Transverse colon (tissue), 4 donors: ENCODE measurements at places on chromosomes 6 and 20. TPM values are rescaled to one million over a fixed set of nuclear protein-coding genes. Genes with fewer than 3 reads are reported as not detected.
A peak's percentile ranks its signal among the peaks of the same experiment; 100 is the strongest.

Gene NMBR
- total RNA-seq = not detected

- no peak for DNase-seq
These were observed 34.6 kb downstream of the STK35 start for GRCh38 chr20:2136275-2136674.

Gene CABLES2
- total RNA-seq = 3.7 TPM

DNA sequence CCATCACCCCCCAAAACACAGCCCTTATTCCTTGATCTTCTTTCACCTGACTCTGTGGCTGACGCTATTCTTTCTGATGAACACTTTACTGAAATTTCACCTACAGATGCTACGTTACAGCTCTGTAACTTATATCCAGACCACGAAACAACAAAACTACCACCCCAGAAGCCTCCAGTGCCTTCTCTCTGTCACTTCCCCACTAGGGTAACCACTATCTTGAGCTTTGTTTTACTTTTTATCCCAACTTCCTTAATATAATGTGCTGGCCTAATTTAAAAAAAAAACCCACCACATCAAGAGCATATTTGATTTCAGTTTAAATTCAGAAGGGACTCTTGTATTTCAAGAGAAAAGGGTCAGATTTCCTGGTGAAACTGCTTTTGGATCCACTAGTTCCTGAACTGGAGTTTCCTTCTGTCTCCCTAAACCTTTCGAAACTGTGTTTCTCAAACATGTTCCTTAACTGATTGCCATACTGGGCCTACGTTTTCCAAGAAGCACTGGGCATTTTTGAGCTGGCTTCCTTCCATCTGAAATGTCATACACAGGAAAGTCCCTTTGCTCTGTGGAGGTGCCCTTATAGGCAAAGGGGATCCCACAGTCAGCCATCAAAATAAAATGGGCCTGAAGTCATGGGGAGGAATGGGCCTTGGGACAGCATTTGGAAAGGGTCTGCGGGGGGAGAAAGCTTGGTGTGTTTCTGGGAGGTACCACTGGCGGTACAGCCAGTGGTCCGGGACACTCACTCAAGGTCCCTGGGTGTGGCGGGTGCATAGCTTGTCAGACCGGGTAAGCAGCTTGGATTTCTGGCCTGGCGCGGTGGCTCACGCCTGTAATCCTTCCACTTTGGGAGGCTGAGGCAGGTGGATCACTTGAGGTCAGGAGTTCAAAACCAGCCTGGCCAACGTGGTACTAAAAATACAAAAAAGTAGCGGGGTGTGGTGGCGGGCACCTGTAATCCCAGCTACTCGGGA is 25.8 kb upstream of the RTF2 start:
- no peak for DNase-seq

Gene CYP24A1
- not detected for total RNA-seq

GRCh38 chr6:39520916-39521315 is 198.4 kb upstream of the KCNK16 start:
- DNase-seq = no peak

GRCh38 chr20:5482791-5483190 is 166.0 kb upstream of the PROKR2 start:
- DNase-seq = no peak

Gene RIPK1
- 46.0 TPM for total RNA-seq

Gene SLC17A1
- not detected for total RNA-seq

Gene MTCH1
- 147 TPM for total RNA-seq

Gene CD40
- total RNA-seq = 2.5 TPM

DNA sequence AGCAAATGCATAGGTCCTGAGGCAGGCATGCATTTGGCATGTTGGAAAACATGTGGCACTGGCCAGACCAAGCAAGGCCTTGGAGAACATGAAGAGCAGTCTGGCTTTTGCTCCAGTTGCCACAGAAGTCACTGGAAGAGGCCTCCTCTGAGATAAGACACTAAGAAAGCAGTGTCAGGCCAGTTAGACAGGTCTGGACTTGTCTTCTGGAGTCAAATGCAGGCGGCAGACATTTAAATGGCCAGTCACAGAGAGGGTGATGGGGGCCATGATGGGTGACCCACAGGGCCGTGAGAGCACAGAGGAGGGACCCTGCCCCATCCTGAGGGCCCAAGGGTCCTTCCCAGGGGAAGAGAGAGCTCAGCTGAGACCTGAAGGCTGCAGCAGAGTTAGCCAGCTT is 26.7 kb upstream of the ADA start:
- no peak for DNase-seq

DNA sequence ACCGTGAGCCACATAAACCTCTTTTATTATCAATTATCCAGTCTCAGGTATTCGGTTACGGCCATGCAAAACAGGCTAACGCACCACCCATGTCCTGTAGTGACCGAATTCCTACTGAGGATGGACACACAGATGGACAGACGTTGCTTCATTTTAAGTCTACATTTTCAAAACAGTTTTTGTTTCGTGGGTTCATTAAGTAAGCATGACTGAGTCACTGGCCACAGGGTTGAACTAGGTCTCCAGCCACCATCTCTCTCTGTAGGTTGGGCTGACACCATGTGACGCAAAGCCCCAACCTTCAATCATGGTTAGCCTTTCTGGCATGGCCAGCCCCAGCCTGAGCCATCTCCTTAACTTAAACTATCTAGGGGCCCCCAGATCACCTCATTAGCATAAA is 110.0 kb upstream of the SLC22A23 start:
- DNase-seq = no peak

DNA sequence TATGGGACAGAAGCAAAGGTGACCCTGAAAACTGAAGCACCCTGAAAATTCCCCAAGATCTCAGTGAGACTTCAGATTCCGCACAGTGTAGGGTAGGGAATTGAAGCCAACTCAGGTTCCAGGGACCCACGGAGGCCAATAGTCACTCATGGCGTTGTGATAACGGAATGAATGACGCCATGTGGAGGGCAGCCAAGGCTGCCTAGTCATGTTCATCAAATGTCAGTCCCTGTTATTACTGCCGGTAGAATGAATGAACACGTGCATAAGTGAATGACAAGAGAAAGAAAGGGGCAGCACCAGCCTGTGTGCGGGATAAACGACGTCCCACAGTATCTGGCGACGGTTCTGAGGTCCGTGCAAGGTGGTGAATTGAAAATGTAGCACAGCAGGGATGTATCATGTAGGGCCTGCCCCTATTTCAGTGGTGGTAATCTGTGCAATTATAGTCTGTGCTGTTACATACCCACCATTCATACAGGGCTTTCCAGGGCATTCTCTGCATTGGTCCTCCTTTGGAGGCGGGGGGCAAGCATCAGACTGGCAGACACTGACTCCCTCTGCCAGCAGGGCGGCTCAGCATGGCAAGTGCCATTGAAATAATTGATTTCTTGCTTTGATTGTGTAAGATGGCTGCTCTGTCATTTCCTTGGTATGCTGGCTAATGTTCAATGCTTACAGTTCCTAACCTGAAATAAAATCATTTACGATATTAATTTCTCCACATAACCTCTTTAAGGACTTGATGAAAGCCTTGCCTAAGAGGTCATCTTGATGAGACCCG is 386.9 kb downstream of the CDH4 start:
- no peak for DNase-seq

DNA sequence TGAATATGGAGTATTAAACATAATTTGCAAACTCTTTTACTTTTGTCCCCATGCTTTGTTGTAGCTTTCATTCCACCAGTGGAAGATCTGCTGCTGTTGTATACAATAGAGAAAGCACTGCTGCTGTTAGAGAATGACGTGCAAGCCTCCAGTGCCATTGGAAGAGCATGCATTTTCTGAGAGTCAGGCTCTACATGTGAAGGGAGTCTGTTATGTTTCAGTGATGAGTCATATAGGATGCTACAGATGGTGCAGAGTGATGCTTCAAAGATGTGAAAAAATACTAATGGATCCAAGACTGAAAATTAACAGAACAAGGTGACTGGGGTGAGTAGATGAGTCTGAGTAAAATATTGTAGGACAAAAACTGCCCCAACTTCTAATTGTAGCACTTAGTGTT is 22.4 kb upstream of the BACH2 start:
- DNase-seq = no peak

DNA sequence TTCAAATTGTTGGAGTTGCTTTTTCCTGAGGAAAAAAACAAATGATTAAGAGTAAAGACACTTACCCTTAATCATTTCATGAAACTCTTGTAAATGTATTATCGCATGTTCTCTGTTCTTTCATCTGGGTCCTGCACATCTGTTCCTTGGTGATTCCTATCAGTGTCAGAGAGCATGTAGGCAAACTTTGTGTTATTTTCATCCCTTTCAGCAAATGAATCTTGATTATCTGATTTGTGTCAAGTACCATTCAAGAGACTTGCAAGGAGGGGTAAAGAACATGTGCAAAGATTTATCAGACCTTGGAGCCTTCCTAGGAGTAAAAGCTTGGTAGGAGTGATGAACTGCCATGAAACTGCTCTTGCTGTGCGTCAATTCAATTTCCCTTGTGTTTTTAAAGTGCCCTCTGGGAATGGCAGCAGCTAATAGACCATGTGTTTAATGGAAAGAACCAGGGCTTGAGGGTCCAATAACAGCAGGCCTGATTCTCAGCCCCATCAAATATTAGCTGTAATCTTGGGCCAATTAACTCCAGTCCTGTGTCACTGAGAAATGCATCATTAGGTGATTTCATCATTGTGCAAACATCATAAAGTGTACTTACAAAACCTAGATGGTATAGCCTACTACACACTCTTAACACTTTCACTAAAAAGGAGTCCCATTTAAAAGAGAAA is 118.9 kb upstream of the CEP85L start:
- DNase-seq = no peak

Gene SAMD3
- 4.0 TPM for total RNA-seq

GRCh38 chr6:52207066-52207465 is 20.9 kb downstream of the IL17A start:
- DNase-seq = no peak

GRCh38 chr20:47656318-47656717 is 129.0 kb downstream of the SULF2 start:
- DNase-seq = no peak

DNA sequence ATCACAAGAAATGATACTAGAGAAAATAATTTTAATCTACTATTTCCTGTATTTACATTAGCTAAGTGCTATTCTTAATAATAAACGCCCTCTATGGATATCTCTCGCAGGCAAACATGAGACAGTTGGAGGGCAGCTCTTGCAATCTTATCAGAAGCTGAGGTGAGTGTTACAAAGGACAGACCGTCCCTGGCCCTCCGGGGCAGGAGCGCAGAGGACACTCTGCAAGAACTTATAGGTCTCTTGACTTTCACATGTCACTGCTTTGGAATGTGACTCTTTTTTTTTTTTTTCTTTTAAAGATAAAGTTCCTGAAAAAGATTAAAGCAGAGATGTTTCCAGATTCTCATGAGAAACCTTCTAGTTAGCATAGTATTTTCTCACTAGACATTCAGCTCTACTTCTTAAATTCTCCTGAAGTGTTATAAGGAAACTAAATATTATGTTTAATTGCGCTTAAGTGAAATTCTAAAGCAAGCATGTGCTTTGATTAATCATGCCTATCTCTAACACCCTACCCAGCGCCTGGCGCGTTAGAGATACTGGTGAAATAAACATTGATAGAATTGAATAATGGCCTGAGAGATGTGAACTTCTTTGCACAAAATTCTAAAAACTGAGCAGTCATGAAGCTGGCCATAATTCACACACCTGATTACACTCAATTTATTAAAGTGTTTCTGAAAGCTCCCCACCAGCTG is 57.4 kb downstream of the SYTL3 start:
- DNase-seq = peak; percentile 41

Gene MACROD2
- 33.0 TPM for total RNA-seq

Gene ULBP3
- not detected for total RNA-seq

DNA sequence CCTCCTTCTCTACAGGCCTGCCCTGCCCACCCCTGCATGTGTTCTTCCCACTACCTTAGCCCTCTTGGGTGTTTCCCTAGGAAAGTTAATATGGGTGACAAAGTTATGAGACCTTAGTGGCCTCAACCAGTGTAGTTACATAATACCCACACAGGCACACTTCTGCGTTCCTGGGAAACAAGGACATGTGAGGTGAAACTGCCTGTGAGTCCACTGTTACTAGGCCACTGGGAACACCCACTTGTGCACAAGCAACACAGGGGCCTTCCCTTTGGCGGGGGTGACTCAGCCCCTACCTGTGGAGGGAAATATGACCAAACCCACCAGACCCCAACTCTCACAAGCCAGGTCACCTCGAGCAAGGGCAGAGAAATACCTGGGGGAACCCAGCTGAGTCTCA is 12.8 kb downstream of the PI16 start:
- DNase-seq = no peak

Gene KCNK16
- not detected for total RNA-seq
